ENCODE measurements at places on chromosomes 12 and 14.

DNA sequence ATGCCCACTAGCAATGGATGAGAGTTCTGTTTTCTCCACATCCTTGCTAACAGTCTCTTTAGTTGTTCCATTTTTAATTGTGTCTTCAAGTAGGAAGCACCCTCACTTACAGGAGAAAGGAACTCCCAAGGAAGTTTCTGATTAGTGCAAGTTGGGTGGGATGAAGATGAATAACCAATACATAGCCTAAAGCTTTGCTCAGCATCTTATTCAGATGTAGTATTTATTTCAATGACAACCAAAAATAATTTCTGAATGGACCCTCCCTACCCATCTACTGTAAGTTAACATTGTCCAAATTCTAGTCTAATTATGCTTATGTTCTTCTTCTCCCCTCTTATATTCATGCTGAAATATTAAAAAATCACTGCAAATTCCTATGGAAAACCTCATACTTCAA lies 36.0 kb downstream of the RASSF3 start:
- no peak for DNase-seq

DNA sequence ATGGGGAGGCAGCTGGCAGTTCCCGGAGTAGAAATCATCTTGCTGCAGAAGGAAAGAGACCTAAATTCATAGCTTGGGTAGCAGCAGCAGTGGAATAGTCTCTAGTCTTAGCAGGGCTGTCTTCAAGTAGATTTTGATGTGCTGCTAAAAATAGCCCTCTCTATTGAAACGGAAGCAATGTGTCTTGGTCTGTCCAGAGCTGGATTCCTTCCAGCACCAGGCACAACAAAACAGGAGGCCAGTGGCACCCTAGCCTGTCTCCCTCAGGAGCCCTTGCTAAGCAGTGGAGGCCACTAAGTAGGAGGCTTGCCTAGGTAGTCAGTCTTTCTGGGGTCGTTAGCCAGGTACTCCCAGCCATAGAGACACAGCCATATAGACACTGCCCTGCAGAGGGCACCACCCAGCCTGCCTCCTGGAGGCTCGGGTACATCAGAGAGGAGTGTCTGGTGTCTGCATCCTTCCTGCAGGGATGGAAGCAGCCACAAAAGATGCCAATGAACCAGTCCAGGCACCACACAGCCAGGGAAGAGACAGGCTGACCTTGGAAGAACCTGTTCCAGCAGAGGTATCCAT lies 97.5 kb downstream of the CRACR2A start:
- peak; percentile 39 for DNase-seq

- DNase-seq: no peak
Observed at GRCh38 chr12:47707355-47707754, 1.5 kb upstream of the RPAP3 start.

GRCh38 chr12:30425445-30425844 lies 270.2 kb downstream of the IPO8 start:
- DNase-seq: no peak

DNA sequence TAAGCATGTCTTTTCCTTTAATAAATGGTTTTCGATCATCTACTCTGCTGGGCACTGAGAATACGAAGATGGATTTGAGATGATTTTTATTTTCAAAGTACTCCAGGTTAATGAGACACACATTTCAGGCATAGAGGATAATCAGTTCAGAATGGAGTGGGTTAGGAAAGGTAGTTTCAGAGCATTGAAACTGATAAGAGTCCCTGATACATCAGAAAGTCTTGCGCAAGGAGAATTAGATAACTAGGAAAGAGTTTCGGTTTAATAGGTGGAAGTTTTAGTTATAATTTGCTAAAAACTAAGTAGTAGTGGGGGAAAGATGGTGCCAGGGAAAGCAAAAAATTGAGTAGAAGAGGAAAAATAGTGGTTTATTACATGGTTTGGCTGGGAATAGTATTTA lies 50.1 kb downstream of the ZDHHC17 start:
- DNase-seq: no peak

DNA sequence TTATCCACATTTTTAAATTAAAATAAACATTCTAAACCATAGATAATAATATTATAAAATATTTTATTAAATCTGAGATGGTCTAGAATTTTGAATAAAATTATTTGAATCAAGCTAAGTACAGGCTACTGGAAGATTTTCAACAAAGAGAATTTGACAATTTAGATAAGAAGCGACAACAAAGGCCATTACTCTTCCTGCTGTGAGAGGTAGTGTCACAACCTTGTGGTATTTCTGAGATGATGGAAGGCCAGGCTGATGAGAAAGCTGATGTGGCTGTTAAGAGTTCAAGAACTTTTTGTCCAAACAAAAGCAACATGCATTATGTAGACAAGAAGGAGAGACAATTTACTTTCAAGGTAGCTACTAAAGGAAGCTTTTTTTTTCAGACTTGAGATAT lies 43.7 kb upstream of the CNTN1 start:
- DNase-seq: no peak

GRCh38 chr14:28494196-28494595 lies 272.4 kb upstream of the FOXG1 start:
- DNase-seq: no peak

DNA sequence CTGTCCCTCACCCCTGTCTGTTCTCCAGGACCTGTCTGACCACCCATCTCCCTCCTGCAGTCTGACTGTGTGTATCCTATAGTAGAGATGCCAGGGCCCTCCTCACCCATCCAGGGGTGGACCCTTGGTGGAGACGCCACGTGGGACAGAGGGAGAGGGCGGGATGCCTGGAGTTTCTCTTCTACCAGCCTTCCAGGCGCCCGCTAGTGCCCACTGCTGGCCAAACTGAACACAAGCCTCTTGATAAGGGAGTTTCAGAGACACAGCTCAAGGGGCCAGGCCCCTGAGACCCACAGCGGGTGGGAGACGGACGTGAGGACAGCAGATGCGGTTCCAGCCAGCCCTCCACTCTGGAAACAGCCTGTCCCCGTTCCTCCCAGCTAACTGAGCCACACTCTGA lies 147.3 kb downstream of the RBM19 start:
- no peak for DNase-seq

DNA sequence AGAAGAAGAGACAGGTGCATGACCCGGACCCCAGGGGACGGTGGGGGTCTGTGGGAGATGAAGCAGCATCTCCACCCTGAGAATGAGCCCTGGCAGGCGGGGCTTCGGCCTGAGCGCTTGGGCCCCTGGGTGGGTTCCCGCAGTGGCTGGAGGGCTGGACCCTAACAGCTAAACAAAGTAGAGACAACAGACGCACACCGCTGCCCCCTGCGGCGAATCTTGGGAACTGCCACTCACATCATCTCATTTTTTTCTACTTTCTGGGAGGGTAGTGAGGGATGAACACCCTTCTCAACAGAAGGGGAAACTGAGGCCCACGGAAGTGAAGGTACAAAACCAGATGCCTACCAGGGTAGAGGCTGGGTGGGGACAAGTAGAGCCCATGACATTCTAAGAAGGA lies 104.7 kb downstream of the RFLNA start:
- DNase-seq: no peak
